ENCODE measurements at places on chromosomes 2 and 18. TPM values are rescaled to one million over a fixed set of nuclear protein-coding genes. Genes with fewer than 3 reads are reported as not detected.

DNA sequence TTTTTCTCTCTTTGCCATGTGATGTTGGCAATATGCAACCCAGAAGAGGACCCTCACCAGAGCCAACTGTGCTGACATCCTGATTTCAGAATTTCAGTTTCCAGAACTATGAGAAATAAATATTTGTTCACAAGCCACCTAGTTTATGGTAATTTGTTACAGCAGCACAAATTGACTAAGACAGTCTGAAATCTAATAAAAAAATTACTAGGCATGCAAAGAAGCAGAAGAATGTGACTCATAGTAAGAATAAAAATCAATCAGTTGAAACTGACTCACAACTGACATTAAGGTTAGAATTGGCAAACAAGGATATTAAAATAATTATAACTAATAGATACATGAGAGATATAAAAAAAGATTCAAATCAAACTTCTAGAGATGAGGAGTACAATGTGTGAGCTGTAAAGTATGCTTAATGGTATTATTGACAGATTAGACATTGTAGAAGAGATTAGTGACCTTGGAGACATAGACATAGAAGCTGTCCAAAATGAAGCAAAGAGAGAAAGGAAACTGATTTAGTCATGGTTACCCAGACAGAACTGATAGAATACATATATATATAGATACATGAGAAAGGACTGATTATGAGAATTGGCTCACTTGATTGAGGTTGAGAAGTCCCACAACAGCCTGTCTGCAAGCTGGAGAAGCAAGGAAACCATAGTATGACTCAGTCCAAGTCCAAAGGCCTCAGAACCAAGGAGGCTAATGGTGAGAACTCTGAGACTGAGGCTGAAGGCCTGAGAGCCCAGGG, 27.8 kb upstream of the TTC39C start:
- peak; percentile 15 for DNase-seq

DNA sequence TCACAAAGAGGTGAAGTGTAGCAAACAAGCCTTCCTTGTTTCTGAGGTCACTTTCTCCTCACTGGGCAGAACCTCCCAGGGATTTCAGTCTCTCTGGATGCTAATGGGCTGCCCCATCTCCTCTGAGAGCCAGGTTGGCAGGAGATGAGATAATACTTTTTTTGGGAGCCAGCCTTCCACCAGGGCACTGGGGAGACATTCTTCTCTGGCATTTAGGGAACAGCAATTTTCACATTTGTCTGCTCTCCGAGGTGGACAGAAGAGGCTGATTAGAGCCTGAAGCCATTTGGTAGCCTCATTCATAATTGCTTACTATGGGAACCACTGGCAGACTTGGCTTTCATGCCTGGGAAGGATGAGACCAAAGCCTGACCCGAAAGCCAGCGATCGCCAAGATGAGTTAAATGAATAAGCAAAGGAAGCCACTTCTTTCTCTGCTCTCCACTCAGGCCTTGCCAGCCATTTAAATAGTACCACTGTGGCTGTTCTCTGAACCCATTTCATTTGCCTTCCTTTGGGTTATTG, 70.1 kb downstream of the NRP2 start:
- no peak for DNase-seq

- DNase-seq, result no peak
These were observed 64.2 kb downstream of the WDR75 start for GRCh38 chr2:189505492-189505891.

DNA sequence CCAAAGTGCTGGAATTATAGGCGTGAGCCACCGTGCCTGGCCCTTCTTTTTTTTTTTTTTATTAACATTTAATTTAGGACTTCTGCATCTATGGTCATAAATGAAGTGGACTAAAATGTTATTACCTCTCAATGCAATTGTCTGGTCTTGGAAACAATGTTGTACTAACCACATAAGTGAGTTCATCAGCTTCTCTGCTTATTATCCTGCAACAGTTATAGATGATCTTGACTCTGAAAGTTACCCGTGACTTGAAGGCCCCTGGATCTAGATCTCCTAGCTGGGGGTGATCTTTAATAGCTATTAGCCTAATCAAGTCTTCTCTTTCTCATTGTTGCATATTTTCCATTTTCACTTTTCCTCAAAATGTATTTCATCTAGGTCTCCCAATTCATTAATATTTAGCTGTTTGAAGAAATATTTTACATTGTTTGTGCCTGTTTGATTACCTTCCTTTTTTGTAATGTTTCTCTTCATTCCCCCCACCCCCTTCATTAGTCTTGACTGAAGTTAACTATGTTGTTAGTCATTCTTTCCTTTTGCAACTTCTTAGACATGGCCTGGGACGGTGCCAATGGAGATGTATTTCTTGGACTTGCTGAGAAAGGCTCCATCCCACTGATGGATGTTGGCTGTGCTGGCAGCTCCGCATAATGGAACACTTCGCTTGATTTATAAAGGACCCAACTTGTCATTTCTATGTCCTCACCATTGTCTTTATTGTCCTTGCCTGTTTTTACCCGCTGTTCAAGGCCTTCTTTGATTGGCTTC, 141.6 kb upstream of the RIOK3 start:
- peak; percentile 70 for DNase-seq

Gene C2orf78
- total RNA-seq, result not detected

- no peak for DNase-seq
These were observed 74.6 kb upstream of the LRATD1 start for GRCh38 chr2:14557916-14558315.

DNA sequence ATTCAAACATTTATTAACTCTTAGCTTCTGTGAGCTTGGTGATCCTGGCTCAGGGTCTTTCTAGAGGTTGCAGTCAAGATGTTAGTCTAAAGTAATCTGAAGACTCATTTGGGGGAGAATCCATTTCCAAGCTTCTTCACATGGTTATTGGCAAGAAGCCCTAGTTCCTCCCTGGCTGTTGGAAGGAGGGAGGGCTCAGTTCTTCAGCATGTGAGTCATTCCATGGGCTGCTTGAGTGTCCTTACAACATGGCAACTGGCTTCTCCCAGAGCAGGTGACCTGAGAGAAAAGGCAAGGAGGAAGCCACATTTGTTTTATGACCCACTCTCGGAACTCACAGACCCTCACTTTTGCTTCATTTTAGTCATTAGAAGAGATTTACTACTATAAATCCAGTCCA, 10.6 kb upstream of the C2orf74 start:
- peak; percentile 25 for DNase-seq

Gene FLACC1
- 0.39 TPM for total RNA-seq

DNA sequence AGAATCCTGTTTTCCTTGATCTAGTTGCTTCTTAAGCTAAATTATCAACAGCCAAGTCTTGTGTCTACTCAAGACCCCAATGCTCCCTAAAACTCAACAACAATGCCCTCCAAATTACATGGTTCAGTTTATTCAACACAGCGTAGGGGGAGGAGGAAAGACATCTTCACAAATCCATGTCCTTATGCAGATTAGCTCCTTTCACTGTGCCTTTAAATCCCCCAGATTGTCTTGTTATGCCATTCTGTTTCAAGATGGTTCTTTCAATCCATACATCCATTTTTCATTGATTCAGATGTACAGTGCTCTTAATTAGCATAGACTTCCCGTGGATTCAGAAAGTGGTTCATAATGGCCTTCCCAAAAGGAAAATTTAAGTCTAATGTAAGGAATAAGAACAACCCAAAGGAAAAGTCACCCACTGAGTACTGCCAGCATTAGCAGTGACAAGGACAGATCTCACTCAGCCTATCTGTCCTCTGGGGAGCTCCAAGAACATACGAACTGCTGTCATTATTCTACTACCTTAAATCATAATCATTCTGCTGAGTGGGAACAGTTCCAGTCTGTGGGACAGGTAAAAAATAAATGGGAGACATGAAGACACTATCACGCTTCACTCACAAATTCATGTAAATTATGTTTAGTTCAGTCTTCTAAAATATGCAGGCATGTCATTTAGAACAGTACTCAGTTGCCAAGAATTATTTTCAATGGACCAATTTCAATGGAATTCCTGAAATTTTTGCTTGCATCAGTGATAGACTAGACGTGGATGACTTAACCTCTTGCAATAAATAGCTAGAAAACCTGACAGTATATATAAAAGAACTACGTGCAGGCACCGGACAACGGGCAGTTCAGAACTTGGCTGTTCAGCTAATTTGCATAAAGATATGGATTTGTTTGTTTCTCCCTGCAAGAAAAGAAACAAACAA, 58.9 kb upstream of the RNU4ATAC start:
- DNase-seq, result peak; percentile 61

Gene C2orf15
- 0.60 TPM for total RNA-seq

DNA sequence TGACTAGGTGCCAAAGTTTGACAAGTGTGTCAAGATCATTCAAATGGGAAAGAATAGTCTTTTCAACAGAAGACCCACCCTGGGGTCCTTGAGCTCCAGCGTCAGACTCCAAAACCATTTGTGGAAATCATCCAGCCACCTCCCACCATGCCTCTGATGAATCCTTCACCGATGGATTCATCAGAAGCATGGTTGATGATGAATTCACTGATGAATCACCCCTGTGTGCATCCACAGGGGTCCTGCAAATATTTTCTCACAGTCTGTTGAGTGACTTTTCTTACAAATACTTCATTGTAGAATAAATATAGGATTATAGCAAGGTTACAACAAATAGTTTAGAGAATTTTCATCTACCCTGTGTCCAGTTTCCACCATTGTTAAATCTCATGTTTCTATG, 4.3 kb downstream of the UGT1A9 start:
- DNase-seq, result no peak

- no peak for DNase-seq
These were observed 131.6 kb upstream of the MSH6 start for GRCh38 chr2:47651296-47651695.

Gene IL1B
- 98.9 TPM for total RNA-seq

DNA sequence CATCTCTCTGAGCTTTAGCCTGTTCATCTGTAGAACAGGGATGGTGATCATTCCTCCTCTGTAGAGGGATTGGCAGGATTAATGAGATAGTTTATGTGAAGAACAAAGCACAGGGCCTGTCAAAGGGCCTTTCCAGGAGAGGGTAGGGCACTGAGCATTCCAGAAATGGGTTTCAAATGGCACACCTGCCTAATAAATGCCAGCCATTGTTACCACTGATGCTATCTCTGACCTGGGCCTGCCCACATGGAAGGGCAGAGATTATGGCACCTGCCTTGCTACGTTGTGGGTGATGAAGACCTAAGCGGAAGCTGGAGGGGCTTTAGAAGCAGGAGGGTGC, 31.0 kb upstream of the GMPPA start:
- no peak for DNase-seq

GRCh38 chr2:176931588-176932563, 280.7 kb upstream of the HNRNPA3 start:
- peak; percentile 2 for DNase-seq

Gene TCF23
- total RNA-seq, result 0.03 TPM

DNA sequence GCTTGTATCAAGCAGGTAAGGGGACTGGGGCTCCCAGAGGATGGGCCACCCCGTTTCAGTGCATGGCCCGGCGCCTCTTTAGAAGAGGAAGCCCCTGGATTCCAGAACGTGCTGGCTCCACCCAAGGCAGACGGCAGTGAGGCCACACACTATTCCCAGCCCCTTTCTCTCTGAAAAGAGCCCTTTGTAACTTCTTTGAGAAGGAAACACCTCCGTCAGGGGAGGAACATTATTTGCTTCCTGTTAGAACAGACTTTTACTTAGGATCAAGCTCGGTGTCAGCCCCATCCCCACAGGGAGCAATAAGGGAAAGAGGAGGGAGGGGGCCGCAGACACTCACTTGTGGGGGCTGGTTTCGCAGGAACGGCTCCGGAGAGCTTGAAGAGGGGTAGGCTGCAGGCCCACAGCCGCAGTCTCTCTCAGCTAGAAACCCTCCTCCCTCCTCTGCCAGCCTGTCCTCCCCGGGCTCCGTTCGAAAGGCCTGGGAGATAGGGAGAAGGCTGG, 49.6 kb upstream of the RMDN2 start:
- DNase-seq, result no peak

- DNase-seq, result no peak
These were observed 242.6 kb downstream of the TTC32 start for GRCh38 chr2:19659024-19659792.

Gene LHCGR
- not detected for total RNA-seq

Gene CACNB4
- total RNA-seq, result 0.11 TPM

Gene SETBP1
- 9.8 TPM for total RNA-seq

DNA sequence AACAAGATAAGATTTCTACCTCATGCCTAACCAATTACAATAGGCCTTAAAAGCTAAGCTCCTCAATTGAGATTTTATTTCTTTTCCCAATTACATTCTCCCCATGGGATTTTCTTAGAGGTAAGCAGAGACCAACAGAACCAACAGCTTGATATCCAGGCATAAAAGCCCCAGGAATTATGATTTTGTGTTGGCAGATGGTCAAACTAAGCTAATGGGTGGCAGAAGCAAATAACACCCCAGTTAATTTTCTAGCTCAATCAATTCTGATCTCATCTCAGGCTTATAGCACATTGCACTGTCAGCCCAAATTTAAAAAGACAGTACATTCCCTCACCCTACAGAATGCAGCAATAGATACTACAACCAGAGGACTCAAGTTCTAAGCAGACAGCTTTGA, 156.4 kb downstream of the NRXN1 start:
- no peak for DNase-seq

DNA sequence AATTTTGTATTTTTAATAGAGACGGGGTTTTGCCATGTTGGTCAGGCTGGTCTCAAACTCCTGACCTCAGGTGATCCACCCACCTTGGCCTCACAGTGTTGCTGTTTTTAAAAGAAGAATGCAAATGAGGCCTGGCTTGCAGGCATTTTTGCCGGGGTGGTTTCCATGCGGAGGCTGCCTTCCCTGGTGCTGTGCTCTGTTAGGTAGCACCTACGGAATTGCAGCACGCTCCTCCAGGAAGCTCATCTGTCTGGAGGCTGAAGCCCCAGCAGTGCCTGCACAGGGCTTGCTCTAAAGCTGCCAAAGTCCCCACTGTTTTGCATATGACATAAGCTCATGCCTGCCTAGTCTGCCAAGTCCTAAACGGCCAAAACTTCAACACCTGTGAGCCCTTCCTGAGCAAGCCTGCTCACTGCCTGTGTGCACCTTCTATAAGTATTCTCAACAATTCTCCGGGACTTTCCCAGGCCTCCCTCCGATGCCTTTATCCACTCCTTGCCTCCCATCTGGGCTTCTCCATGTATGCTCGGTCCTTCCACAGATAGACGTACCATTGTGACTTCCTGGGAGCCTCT, 551.3 kb upstream of the RAB6C start:
- no peak for DNase-seq

Gene PCBP1
- total RNA-seq, result 115 TPM

- DNase-seq, result no peak
These were observed 462.6 kb downstream of the SLC4A3 start for GRCh38 chr2:220090050-220090449.

GRCh38 chr2:160207804-160208654, 8.0 kb upstream of the ITGB6 start:
- peak; percentile 59 for DNase-seq

Gene NFATC1
- total RNA-seq, result 4.4 TPM

Gene FAM237A
- total RNA-seq, result not detected

All from foreskin keratinocyte (primary cell).